Stimulated activated CD8-positive, alpha-beta memory T cell treated with anti-CD3 and anti-CD28 coated beads, Interleukin-7, amount 100 ng/mL, for 1 hour (primary cell): ENCODE measurements at places on chromosomes 2 and 18.
A peak's percentile ranks its signal among the peaks of the same experiment; 100 is the strongest.

DNA sequence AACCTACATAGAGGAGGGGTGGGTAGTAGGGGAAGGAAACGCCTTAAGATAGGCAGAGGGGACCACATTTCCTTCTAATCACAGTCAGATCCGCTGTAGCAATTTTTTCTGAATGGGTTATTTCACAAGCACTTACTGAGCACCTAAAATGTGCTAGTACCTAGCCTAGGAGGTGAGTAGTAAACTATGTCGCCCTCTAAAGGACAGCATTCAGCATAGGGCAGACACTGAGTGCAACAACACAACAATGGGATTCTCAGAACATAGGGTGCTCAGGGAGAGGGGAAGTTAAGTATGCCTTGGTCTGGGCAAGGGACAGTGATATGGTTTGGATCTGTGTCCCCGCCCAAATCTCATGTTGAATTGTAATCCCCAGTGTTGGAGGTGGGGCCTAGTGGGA is 166.1 kb upstream of the RAB6C start:
- no peak for DNase-seq

- no peak for DNase-seq
These were observed 53.0 kb upstream of the FOSL2 start for GRCh38 chr2:28339516-28340175.

DNA sequence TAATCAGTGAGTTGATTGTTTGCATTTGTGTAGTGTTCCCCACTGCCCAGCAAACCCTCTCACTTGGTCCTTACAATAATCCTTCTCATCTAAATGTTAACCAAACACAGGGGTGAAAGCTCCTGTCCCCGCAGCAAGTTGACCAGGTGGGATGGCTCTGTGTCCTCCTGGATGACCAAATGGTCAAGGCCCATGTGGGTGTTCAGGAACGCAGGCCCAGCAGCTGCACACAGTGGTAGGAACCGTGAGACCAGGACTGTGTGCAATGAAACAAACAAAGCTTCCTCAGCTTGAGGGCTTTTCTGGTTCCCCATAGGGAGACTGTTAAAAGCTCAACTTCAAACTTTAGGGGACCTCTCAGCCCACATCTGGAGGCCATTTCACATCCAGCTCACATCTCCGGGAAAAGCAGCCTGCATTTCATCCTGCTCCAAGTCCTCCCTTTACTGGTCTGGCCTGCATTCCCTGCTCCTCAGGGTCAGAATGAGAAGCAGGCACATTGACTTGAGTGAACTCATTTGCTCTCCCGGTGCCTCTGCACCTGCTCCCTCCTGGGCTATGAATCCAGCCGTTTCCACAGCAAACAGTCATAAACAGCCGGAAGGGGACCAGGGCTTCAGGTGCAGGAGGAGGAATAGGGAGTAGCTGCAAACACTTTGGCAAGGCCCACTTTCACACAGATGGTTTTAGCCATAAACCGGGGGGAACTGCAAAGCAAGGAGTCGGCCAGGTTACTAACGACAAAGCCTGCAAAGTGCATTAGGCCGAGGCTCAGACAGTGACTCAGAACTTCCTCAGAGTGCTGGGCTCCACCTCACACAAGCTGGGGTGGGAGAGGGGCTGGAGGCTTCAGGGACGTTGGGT is 144.7 kb downstream of the CAPN13 start:
- DNase-seq = no peak

DNA sequence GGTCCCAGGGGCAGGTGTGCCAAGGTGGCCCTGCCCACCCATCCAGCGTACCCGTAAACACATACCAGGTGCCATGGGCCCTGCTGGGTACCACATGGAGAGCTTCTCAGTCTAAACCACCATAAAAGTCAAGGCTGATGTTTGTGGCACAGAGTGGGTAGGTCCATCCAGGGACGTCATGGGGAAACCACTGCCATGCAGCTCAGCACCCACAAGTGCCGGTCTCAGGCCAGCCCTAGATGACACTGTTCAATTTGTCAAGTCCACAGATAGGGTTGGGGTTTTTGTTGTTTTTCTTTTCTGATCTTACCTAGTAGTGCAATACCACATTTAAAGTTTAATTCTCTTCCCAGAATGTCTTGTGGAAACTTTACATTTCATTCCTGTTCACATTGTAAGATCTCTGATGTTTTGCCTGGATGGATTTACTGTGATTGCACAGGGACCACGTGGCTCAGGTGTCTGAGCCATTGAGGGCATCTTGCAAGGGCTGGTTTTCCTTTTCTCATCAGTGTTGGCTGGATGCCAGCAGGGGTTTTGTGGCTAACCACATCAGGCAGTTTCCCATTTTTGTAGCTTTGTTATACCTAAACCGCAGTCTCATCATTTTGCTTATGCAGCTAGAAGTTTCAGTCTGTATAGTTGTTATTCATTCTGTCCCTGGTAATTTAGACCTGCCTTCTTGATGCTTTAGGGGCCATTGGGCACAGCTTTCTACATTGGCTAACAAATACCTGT is 64.7 kb downstream of the STK25 start:
- peak; percentile 81 for DNase-seq

DNA sequence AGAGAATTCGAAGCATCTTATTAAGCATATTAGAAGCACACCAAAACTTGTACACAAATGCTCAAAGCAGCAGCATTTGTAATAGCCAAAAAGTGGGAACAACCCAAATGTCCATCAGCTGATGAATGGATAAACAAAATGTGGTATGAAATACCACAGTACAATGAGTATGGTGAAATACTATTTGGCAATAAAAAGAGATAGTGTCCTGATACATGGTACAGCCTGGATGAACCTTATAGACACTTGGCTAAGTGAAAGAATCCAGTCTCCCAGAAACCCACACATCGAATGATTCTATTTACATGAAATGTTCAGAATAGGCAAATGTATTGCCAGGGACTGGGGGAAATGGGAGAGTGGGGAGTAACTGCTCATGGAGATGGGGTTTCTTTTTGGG is 3.0 kb downstream of the SPATA3 start:
- no peak for DNase-seq

GRCh38 chr2:42133771-42134195 is 35.4 kb upstream of the EML4 start:
- no peak for DNase-seq

- no peak for DNase-seq
These were observed 119.3 kb downstream of the SETBP1 start for GRCh38 chr18:44799907-44800421.

- DNase-seq = no peak
These were observed 711 bp downstream of the SFXN5 start for GRCh38 chr2:73070643-73071359.

- no peak for DNase-seq
These were observed 75.1 kb downstream of the CTAGE1 start for GRCh38 chr18:22342625-22343024.

- DNase-seq = no peak
These were observed 462.8 kb upstream of the SLC8A1 start for GRCh38 chr2:40914666-40915065.

GRCh38 chr2:54247115-54247514 is 8.9 kb downstream of the TSPYL6 start:
- DNase-seq = no peak

GRCh38 chr2:61055557-61055956 is 10.1 kb upstream of the SANBR start:
- no peak for DNase-seq

DNA sequence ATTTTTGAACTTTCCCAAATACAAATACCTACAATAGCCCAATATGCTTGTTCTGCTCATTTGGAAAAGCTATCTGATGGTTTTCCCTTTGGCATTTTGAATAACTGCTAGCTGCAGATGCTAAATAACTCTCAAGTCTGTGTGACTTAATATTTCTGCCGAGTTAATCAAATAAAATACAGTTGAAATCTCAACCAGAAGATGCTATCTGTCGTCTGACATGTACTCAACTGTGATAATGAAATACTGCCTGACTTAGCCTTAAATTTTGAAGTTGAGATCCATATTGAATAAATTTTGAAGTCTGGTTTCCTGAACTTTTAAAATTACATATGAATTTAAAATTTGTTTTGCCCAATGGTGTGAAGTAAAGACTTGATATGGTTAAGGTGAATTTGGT is 204.4 kb upstream of the MEX3C start:
- no peak for DNase-seq

DNA sequence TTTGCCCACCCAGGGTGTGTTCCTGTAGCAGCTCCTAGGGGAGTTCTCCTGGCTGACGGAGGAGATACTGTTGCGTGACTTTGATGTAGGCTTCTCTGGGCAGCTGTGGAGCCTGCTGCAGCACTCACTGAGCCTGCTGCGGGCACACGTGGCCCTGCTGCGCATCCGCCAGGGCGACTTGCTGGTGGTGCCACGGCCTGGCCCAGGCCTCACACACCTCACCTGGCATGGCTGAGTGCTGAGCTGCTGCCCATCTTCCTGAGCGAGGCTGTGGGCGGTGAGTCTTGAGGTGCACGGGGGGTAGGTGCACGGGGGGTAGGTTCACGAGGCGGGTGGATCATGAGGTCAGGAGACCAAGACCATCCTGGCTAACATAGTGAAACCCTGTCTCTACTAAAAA is 191.7 kb downstream of the ANKRD36C start:
- DNase-seq = no peak

DNA sequence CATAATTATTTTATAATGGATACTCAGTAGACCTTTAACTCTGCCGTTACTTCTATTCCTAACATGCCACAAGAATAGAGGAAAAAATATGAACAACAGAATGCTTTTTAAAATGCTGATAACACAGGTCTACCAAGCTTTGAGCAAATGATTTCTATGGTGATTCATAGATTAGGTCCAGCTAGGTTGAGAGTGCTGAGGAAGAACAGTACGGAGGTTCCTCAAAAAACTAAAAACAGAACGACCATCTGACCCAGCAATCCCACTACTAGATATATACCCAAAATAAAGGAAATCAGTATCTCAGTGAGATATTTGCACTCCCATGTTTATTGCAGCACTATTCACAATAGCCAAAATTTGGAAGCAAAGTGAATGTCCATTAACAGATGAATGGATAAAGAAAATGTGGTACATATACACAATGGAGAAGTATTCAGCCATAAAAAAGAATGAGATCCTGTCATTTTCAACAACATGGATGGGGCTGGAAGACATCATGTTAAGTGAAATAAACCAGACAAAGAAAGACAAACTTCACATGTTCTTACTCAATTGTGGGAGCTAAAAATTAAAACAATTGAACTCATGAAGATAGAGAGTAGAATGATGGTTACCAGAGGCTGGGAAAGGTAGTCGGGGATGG is 111.6 kb upstream of the SERTAD2 start:
- no peak for DNase-seq

- no peak for DNase-seq
These were observed at the start of gene HOXD12 for GRCh38 chr2:176099728-176100546. Gene HOXD12 (plus strand): TSS chr2:176099795. CDS start chr2:176099802, 7 bp downstream.

DNA sequence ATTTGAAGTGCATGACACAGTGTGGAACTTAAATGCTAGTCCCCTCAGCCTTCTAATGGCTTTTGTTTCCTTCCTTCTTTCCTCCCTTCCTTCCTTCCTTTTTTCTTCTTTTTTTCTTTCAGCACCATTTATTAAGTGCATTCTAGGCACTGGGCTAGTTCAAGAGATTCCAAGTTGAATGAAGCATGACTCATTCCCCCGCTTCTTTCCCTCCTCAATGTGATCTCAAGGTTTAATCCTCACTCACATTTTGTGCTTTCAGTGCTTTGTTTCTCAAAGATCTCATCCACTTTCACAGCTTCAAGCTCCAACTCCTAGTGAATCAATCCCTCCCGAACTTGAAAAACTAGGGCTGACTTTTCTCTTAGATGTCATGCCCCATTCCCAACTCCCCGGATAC is 90.1 kb downstream of the LBH start:
- no peak for DNase-seq

- DNase-seq = no peak
These were observed 61.4 kb upstream of the TWSG1 start for GRCh38 chr18:9273221-9273620.

GRCh38 chr18:64851726-64852125 is 702.8 kb upstream of the LINC00305 start:
- no peak for DNase-seq

DNA sequence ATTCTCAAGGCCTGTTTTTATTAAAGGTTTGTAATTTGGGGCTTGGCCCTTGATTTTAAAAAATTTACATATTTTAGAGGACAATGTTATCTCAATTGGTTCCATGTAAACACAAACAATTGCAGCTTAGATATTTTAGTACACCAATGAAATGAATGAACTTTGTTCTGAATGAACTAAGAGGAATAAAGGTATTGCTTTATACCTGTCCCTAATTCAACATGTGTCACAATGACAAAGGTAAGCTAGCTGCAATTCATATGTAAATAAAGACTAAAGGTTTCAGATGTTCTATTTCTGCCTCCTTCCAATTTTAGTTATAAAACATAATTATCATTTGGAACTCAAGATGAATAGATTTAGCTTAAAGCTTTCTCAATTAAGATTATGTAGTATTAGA is 11.4 kb downstream of the HOXD1 start:
- no peak for DNase-seq

DNA sequence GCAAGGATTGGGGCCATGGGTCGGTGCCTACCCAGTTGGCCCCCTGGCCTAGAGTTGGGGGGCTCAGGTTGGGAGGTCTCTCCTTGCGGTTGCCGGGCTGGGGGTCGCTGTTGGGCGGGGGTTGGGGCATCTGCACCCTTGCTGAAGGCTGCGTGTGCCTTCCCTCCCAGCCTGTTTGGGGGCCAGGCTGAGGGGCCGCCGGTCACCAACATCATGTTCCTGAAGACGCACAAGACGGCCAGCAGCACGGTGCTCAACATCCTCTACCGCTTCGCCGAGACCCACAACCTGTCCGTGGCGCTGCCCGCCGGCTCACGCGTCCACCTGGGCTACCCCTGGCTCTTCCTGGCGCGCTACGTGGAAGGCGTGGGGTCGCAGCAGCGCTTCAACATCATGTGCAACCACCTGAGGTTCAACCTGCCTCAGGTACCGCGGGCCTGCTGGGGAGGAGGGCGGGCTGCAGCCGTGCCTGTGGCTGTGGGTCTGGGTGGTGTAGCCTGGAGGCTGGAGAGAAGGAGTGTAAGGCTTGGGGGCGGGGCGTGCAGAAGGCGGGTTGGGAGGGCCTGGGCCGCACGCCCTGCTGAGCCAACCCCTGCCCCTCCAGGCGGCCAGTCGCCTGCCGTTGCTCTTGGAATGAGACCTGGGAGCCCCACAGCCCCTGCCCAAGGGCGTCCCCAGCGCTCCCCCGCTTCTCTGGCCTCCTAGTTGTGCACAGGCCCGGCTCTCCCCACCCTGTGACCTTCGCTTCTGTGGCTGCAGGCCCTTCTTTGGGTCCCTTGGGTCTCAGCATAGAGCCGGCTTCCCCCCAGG is 7.2 kb upstream of the NEU4 start:
- no peak for DNase-seq

DNA sequence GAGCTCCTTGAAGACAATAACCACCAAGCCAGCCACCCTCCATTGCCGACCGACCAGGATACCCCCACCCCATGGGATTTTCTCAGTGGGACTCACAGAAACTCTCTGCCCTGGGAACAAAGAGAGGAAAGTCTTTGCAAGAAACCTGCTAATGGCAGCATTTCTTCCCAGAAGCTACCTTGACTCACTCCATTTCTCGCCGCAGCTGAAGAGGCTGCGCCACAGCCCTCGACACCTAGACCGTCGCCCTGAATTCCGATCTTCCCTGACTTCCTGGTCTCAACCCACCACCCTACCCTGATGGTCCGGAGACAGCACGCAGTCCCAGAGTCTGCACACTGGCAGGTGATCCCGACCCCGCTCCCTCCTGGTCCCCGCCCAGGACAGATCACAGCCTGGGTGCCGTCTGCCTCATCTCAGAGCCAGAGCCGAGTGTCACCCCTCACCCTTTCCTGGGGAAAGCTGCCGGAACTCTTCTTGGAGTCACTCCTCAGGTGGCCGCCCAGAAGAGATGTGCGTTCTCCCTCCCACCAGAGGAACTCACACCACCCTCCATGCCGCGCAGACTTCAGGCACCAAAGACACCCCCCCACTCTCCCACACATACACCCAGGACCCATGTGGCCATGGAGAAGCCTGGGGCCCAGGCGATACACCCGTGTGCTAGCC is 24.6 kb downstream of the AQP12A start:
- DNase-seq = no peak
